Breast epithelium (tissue), 4 donors: ENCODE measurements at places on chromosomes 2 and 18. TPM values are rescaled to one million over a fixed set of nuclear protein-coding genes. Genes with fewer than 3 reads are reported as not detected.

DNA sequence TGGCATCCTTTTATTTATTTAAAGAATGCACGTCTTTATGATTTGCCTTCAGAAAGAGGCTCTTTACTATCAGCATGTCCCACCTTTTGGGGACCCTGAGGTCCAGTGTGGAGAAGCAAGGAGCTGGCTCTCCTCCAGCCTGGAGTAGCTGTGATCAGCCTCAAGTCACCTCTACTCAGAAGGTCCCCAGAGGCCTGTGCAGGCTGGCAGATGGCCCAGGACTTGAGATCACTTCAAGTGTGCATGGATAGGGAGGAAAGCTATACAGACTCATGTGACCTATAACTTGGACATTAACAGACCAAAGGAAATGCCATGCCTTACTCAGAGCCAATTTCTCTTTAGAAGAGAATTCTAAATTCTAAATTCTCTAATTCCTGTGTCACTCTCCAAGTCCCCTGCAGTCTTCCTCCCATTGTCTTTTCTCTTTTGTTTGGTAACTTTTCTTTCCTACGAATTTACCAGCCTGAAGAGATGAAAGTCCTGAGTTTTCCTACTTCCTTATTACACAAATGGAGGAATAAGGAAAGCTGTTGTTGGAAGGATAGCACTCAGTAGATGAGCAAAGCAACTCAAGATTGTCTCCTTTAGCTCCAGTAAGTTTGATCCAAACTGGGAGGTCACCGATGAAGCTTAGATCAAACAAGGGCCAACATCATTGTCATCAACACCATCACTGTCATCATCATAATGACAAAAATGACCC, 163.9 kb downstream of the GFPT1 start:
- DNase-seq = no peak

DNA sequence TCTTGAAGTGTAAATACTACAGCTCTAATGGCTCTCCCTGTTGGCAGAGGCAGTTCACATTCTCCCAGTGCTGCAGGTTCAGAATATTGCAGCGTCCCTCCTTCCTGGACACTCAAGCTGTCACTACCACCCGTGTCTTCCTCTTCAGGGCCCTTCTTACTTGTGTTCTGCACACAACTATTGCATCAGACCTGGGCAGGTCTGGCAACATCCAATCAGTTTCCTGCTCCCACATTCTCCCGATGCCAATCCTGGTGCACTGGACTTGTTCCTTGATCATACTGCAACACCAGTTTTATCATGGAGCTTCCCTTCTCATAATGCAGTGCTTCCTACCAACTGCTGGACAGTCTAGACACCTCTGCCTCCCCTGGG, 161.5 kb downstream of the CAPN13 start:
- no peak for DNase-seq

Gene GPR155
- total RNA-seq = 5.0 TPM

DNA sequence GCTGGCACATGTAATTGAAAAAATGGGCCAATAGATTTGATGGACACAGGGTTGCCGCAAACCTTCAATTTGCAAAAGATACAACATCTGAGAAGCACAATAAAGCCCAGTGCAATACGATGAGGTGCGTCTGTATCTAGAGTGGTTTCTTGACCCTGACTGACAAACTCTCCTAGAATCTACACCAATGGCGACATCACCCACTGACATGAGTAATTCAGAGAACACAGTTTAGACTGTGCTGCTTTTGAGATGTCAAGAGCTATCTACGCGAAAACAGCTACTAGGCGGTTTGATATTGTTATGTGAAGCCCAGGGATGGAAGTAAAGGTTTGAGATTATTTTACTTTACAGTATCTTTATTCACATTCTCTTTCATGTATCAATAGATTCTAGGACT, 104.9 kb downstream of the EIPR1 start:
- no peak for DNase-seq

Gene OSBPL6
- 4.8 TPM for total RNA-seq
